ENCODE measurements at places on chromosomes 5 and 9.

DNA sequence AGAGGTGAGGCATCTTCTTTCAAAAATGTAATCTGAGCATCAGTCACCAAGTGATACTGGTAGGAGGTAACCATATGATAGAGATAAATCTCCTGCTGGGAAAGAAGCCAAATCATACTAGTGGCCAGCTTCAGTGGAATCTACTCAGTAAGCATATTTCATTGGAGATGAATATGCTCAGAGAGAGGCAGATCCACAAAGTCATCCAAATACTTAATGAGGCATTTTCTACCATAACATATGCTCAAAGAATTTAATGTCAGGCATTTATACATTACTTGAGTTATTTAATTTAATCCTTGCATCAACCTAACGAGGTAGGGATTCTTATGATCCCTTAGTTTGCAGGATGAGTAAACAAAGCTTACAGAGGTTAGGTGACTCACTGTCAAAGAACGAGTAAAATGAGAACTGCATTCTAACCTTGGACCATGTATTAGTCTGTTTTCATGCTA lies 50.9 kb upstream of the DMRTA1 start:
- no peaks in the 10 kb centered on the region for H3K27me3 ChIP-seq
- DNase-seq: no peak
- no peaks in the 10 kb centered on the region for H3K36me3 ChIP-seq
- no peaks in the 10 kb centered on the region for H3K4me1 ChIP-seq
- H3K27ac ChIP-seq: no peak overlapping the region

- H3K36me3 ChIP-seq: no peaks in the 10 kb centered on the region
- no peak for DNase-seq
- peaks cover 5% of the 10 kb centered on the region for H3K4me1 ChIP-seq
Observed at GRCh38 chr9:130010151-130010988, 32.6 kb downstream of the FNBP1 start.

GRCh38 chr5:43680286-43680685 lies 77.3 kb downstream of the NNT start:
- H3K27me3 ChIP-seq: no peaks in the 10 kb centered on the region
- peaks cover 4% of the 10 kb centered on the region for H3K4me1 ChIP-seq
- H3K36me3 ChIP-seq: no peaks in the 10 kb centered on the region
- no peak for DNase-seq
- H3K4me3 ChIP-seq: no peak overlapping the region

DNA sequence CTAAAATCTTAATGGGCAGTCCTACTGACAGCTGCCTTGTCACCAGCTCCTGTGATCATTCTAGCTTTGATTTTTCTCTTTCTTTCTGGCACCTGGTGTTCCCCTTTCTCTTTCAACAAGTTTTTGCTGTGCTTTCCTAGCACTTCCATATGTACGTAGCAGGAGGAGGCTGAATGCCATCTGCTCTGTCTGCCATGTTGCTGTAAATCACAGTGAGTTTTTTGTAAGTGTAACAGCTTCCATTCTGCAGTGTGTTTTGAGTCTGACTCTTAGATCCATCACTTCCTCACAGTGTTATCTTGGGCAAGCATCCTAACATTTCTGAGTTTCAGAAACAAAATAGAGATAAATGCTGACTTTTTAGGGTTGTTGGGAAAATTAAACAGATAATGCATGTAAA lies 247.9 kb downstream of the DOCK8 start:
- H3K4me3 ChIP-seq: no peak overlapping the region
- H3K27ac ChIP-seq: no peak overlapping the region
- no peaks in the 10 kb centered on the region for H3K4me1 ChIP-seq
- H3K36me3 ChIP-seq: no peaks in the 10 kb centered on the region
- no peak for DNase-seq

- H3K27ac ChIP-seq: no peak overlapping the region
- no peak overlapping the region for H3K4me3 ChIP-seq
- peaks cover 43% of the 10 kb centered on the region for H3K36me3 ChIP-seq
- DNase-seq: no peak
- H3K4me1 ChIP-seq: no peaks in the 10 kb centered on the region
Observed at GRCh38 chr9:114272739-114273431, 50.0 kb upstream of the ORM1 start.

DNA sequence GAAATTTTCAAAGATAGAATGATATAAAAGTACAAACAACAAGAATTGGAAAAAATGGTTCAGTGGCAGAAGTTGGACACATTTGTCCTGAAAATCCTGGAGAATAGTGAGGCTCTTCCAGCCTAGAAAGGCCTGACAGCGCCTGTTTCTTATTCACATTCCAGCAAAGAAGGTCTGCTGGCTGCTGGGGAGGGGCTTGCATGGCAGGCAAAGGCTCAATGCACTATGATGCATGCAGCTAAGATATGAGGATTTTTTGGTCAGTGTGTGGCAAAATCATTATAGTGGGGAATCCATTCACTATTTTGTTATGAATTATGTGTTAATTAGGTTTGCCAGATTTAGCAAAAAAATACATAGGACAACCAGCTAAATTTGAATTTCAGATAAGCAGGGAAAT lies 243.9 kb upstream of the SLC30A5 start:
- no peaks in the 10 kb centered on the region for H3K4me1 ChIP-seq
- no peak overlapping the region for H3K4me3 ChIP-seq
- peaks cover 2% of the 10 kb centered on the region for H3K27me3 ChIP-seq
- H3K27ac ChIP-seq: no peak overlapping the region

DNA sequence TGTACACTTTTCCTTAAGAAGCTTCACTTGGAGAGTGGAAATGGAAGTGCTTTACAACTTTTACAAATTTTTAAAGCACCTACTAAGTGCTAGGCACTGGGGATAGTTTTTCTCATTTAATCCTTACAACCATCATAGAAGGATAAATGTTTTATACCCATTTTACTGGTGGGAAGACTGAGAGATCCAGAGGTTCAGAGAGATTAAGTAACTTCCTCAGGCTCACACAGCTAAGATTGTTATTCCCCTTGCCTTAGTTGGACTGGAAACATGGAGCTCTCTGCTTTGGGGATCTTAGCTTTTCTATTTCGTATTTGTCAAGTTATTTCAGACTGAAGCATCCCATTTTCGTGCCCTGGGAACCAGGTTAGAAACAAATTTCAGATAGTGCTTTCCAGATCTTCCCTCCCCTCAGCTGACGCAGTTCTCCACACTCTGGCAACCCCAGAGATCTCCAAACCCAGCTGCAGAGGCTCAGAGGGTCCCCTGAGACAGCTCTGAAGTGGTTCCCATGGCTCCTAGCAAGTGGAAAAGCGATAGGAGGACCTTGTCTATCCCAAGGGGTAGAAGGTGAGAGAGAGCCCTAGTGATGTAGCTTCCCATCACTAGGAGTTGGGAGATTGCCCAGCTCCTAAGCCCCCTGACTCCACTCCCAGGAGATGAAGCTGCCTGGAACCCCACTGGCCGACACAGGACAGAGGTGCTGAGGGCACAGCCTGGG lies 16.2 kb upstream of the GABBR2 start:
- H3K27me3 ChIP-seq: peaks cover 3% of the 10 kb centered on the region
- peaks cover 2% of the 10 kb centered on the region for H3K4me1 ChIP-seq

- no peaks in the 10 kb centered on the region for H3K36me3 ChIP-seq
- DNase-seq: no peak
- H3K4me1 ChIP-seq: no peaks in the 10 kb centered on the region
- H3K4me3 ChIP-seq: no peak overlapping the region
- peaks cover 4% of the 10 kb centered on the region for H3K27me3 ChIP-seq
Observed at GRCh38 chr9:121833061-121833460, 181.6 kb downstream of the DAB2IP start.

GRCh38 chr5:103894882-103895281 lies 332.3 kb upstream of the NUDT12 start:
- no peaks in the 10 kb centered on the region for H3K36me3 ChIP-seq
- H3K4me1 ChIP-seq: no peaks in the 10 kb centered on the region
- H3K27me3 ChIP-seq: no peaks in the 10 kb centered on the region
- peak; percentile 5 for DNase-seq
- no peak overlapping the region for H3K4me3 ChIP-seq

DNA sequence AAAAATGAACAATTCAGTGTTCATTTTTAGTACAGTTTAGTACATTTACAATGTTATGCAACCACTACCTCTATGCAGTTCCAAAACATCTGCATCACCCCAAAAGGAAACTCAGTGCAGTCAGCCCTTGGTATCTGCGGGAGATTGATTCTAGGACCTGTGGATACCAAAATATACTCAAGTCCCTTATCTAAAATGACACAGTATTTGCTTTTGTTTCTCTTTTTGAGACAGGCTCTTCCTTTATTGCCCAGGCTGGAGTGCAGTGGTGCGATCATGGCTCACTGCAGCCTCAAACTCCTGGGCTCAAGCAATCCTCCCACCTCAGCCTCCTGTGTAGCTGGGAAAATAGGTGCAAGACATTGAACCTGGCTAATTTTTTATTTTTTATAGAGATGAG lies 114.0 kb downstream of the PIP5K1B start:
- H3K27ac ChIP-seq: no peak overlapping the region
- H3K4me3 ChIP-seq: no peak overlapping the region
- H3K36me3 ChIP-seq: no peaks in the 10 kb centered on the region
- no peaks in the 10 kb centered on the region for H3K27me3 ChIP-seq

DNA sequence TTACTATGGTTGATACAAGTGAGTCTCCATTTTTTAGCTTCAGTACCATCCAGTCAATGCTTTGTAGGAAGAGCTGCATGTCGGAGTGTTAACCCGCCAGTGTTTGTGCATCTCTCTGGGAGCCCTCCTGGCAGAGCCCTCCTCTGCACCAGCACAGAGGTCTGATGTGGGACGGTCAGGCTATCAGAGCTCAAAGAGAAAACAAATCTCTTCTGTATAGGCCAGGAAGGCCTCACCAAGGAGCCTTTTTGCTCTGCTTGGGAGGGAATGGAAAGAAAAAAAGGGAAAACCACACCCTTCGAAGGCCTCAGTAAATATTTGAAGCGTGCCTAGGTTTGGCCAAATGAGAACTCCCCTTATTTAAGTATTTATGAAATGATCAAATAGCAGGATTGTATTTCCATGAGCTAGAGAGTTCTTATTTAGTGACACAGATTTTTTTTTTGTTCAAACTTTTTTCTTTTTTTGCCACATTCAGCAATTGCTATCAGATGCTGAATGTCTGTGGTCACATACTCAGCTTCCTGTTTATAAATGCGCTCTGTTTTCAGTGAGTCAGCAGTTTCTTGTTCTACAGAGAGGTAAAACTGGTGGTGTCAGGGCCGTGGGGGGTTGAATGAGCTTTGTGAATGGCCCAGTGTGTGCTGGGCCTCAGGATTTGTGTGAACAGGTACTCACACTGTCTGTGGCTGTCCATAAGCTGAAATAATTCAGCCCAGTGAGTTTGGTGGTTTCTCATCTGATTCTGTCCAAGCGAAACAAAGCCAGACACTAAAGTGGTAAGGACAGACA lies 226.6 kb downstream of the SNX18 start:
- peaks cover 3% of the 10 kb centered on the region for H3K27me3 ChIP-seq
- H3K27ac ChIP-seq: peak overlapping the region; percentile 48
- H3K4me3 ChIP-seq: no peak overlapping the region
- H3K4me1 ChIP-seq: peaks cover 20% of the 10 kb centered on the region
- no peak for DNase-seq

DNA sequence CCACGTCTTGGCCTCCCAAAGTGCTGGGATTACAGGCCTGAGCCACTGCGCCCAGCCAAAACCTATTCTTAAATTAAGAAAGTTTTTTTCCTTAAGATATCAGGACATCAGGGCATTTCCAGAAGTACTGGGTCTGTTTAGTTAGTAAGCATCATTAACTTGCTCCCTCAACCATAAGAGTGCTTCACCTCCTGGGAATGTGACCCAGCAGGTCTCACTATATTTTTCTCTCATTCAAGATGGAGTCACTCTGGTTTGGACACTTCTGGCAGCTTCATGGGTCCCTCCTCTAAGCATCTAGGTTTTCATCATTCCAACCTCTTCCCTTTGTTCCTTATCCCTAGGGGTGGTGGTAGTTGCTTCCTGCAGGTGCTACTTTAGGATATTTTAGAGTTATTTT lies 10.3 kb upstream of the BRD3OS start:
- peaks cover 9% of the 10 kb centered on the region for H3K36me3 ChIP-seq
- no peak for DNase-seq
- H3K4me3 ChIP-seq: no peak overlapping the region
- H3K27ac ChIP-seq: no peak overlapping the region
- H3K4me1 ChIP-seq: no peaks in the 10 kb centered on the region
- peaks cover 4% of the 10 kb centered on the region for H3K27me3 ChIP-seq

DNA sequence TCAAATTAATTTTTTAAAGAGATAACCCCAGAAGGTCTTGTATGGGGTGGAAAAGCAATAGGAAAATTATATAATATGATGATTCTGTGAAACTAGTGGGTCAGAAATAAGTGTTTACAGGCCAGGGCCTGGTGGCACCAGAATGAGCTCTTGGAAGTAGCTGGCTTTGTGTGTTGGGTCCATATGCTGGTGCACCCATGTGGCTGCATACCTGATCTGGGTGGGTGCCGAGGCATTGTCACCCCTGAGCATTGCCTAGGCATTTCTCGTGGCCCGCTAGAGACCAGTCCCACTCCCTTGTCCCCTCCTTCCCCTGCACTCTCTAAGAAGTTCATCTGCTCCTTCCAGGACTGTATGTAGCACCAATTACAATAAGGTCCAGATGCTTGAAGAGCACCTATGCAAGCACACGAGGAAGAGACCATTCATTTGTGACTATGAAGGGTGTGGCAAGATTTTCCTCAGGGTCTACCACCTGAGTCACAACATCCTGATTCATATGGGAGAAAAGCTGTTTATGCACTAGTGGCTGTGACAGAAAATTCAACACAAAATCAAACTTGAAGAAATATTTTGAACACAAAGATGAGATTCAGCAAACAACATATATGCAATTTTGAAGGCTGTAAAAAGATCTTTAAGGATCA lies 19.8 kb upstream of the IL33 start:
- no peak overlapping the region for H3K27ac ChIP-seq
- H3K27me3 ChIP-seq: peaks cover 3% of the 10 kb centered on the region
- H3K36me3 ChIP-seq: no peaks in the 10 kb centered on the region
- DNase-seq: no peak
- no peak overlapping the region for H3K4me3 ChIP-seq
- H3K4me1 ChIP-seq: peaks cover 41% of the 10 kb centered on the region

- H3K4me1 ChIP-seq: no peaks in the 10 kb centered on the region
- no peaks in the 10 kb centered on the region for H3K27me3 ChIP-seq
- DNase-seq: peak; percentile 15
- no peaks in the 10 kb centered on the region for H3K36me3 ChIP-seq
- no peak overlapping the region for H3K4me3 ChIP-seq
Observed at GRCh38 chr5:94691949-94692348, 73.5 kb downstream of the SLF1 start.

DNA sequence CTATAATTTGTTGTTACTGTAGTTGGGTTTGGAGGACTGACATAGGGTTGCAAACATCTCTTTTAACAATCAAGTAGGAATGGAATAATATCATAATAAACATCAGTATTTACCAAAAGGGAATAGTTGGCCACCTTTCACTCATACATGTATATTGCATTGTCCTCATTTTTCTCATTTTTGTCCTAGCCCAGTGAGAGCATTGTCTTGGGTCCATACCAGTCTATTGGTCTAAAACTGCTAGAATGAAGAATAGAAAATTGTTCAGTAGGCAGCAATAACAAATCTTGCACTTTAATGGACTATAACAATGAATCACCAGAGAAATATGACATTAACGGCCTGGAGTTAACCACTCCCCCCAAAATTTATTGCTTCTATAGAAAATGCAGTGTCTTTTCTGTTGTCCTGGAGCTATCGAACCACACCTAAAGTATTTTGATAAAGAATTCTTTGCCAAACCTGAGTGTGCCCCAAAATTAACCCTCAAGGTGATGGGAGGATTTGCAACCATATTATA lies 80.9 kb upstream of the IL33 start:
- no peak overlapping the region for H3K27ac ChIP-seq
- no peak overlapping the region for H3K4me3 ChIP-seq
- no peaks in the 10 kb centered on the region for H3K27me3 ChIP-seq
- H3K4me1 ChIP-seq: no peaks in the 10 kb centered on the region
- DNase-seq: no peak
